Activated CD8-positive, alpha-beta memory T cell treated with anti-CD3 and anti-CD28 coated beads for 4 hours (primary cell): ENCODE measurements at places on chromosomes 11 and 22.

- DNase-seq, result no peak
Measured at GRCh38 chr11:28627690-28628255, 519.6 kb downstream of the METTL15 start.

GRCh38 chr11:9072626-9073176 lies 18.7 kb downstream of the SCUBE2 start:
- no peak for DNase-seq

DNA sequence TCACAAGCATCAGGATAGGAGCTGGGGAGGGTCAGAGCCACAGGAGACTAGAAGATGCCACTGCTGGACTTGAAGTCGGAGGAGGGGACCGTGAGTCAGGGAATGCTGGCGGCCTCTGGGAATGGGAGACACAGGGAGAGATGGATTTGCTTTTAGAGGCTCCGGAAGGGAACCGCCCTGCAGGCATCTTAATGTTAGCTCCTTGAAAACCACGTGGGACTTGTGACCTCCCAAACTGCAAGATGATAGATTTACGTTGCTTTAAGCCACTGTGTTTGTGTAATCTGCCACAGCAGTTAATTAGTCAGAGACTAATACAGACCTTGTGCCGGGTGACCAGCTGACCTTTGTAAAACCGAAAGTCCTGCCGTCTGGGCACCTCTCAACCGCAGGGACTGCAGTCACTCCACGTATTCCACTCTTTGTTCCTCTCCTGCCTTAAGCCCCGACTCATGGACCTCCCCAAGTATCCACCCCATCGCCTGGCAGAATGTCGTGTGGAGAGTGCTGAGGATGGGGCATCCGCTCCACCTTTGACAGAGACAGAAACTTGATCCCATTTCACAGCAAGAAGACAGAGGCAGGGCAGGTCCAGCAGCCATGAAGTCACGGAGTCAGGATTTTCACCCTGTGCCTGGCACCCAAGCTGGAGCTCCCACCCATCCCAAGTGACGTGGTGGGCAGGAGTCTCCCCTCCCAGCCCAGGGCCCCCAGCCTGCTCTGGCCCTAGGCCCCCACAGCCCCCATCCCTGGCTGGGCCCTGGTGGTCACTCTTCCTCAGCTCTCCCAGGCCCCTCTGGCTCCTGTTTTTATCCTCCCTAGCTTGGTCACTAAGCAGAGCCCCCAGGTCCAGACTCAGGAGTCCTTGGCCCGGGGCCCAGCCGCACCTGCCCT lies 19.4 kb upstream of the CTSD start:
- no peak for DNase-seq

- no peak for DNase-seq
Measured at GRCh38 chr22:42365942-42366695, 66.1 kb downstream of the NFAM1 start.
